Urinary bladder (tissue), 4 donors: ENCODE measurements at places on chromosomes 3 and 15. TPM values are rescaled to one million over a fixed set of nuclear protein-coding genes. Genes with fewer than 3 reads are reported as not detected.

DNA sequence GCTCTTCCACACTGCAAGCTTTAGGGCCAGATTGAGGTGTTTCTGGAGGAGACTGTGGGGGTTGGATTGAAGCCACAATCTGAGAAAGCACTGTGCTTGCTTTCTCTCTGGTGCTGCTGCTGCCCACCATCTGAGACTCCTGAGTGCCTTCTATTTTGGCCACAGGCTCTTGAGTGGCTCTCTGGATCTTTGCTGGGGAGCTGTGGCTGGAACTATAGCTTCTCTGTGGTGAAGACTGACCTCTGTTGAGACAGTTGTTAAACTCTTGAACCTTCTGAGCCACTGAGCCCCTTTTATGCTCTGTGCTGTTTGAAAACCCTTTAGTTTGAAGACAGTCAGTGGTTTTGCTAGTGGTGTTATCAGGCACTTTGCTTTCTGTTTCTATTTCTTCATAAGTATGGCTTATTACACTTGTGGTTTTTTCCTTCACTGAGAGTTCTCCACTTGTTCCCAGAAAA, 108.7 kb upstream of the TSPAN3 start:
- no peak for DNase-seq

DLL4 gene
- 11.2 TPM for polyA plus RNA-seq

KCNH8 gene
- 0.10 TPM for polyA plus RNA-seq

NEK4 gene
- polyA plus RNA-seq = 11.5 TPM

DNA sequence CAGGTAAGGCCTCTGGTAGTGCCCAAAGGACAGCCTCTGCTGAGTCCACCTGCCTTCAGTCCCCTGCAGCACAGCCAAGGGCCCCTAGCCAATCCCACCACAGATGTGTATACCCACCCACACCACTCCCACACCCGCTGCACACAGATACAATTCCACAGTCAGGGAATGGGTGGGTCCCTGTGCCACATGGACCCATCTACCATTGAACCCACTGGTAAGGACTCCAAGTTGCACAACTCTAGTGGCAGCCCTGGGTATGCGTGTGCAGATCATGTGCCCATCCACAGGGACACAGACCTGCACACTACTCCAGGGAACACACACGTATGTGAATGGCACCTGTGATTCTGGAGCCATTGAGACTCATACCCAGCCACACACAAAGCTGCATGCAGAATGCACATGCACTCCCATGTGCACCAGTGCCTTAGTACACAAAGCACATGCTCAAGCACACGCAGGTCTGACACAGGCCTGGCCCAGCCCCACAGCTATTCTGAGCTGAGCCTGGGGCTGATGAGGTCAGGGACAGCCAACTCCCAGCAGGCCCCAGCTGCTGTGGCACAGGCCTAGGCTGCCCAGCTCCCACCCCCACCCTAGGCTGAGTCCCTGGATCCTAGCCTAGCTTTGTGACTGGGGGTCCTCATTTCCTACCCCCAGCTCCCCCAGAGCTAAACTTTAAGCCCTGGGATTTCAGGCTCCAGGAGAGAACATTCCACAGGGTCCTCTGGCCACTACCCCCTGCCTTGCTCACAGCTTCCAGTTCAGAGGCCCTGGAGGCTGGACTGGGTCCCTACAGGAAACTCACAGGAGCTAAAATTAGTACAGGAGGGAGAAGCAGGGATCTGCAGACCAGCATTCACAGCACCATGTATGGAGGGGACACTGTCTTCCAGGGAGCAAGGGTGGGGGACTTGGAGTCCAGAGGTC, 2.7 kb upstream of the ALS2CL start:
- no peak for DNase-seq

DNA sequence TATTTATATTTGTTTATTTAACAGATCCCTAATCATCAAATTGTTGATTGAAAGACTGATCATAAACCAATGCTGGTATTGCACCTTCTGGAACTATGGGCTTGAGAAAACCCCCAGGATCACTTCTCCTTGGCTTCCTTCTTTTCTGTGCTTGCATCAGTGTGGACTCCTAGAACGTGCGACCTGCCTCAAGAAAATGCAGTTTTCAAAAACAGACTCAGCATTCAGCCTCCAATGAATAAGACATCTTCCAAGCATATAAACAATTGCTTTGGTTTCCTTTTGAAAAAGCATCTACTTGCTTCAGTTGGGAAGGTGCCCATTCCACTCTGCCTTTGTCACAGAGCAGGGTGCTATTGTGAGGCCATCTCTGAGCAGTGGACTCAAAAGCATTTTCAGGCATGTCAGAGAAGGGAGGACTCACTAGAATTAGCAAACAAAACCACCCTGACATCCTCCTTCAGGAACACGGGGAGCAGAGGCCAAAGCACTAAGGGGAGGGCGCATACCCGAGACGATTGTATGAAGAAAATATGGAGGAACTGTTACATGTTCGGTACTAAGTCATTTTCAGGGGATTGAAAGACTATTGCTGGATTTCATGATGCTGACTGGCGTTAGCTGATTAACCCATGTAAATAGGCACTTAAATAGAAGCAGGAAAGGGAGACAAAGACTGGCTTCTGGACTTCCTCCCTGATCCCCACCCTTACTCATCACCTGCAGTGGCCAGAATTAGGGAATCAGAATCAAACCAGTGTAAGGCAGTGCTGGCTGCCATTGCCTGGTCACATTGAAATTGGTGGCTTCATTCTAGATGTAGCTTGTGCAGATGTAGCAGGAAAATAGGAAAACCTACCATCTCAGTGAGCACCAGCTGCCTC, 14.7 kb downstream of the THBS1 start:
- DNase-seq = no peak

DNA sequence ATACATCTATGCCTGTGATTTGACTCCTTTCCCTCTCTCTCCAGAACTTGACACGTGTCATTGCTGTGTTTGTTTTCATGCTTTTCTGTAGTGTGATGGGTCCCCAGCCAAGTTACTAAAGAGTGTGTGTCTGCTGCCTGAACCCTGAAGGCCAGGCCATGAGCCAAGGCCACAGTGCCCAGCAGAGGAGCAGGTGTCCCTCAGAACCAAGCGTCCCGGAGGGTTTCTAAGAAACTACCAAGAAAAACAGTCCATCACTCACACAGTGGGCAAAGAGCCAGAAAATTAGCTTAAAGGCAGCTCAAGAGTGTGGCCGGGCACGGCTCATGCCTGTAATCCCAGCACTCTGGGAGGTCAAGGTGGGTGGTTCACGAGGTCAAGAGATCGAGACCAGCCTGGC, 35.2 kb downstream of the FBXO45 start:
- no peak for DNase-seq

DNA sequence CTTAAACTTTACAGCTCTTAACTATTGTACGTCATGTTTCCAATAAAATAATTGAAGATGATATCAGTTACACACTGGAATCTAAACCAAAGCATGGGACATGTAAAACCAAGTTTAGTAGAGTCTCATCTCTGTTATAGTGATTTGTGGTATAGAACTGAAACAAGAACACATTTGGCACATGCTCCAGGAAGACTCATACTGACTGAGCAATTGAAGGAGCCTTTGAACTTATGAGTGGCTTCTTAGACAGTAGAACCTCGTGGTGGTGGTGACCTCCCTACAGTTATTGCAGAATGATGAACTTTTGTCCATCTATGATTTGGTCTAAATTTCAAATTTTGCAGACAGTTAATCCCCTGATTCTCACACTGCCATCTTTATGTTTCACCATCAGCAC, 729.7 kb downstream of the ROBO1 start:
- no peak for DNase-seq

DNA sequence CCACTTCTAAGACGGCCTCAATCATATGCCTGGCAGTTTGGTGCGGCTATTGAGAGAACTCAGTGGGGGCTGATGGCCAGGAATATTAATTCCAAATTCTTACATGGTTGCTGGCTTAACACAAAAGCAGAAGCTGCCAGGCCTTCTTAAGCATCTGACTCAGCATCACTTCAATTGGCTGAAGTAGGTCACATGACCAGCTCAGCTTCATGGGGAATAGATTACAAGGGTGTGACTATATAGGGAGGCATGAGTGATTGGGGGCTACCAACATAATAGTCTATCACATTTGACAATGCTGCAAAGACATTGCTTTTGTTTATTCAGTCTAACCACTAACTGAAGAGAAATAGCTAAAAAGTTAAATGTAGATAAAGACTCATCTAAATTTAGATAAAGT, 101.6 kb upstream of the ANKRD28 start:
- no peak for DNase-seq

- DNase-seq = no peak
Measured at GRCh38 chr3:152402695-152403451, 134.1 kb downstream of the MBNL1 start.

DNA sequence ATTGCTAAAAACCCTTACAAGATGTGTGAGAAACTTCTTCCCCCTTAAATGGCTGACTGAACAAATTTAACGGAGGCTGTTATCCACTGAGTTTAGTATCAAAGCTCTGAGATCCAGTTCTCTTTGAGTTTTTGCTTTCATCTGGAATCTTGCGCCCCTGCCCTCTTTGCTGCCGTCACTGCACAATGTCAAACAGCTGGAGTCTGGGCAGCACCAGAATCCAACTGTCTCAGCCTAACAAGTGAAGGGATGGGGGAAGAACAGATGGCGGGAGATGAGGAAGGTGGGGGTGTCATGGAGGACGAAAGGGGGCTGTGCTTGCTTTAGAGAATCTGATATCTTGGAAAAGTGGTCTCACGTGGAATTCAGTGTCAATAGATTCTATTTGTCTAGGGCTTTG, 7.0 kb upstream of the BOC start:
- DNase-seq = no peak

- DNase-seq = no peak
Measured at GRCh38 chr3:183488343-183488742, 59.9 kb upstream of the MCF2L2 start.

DNA sequence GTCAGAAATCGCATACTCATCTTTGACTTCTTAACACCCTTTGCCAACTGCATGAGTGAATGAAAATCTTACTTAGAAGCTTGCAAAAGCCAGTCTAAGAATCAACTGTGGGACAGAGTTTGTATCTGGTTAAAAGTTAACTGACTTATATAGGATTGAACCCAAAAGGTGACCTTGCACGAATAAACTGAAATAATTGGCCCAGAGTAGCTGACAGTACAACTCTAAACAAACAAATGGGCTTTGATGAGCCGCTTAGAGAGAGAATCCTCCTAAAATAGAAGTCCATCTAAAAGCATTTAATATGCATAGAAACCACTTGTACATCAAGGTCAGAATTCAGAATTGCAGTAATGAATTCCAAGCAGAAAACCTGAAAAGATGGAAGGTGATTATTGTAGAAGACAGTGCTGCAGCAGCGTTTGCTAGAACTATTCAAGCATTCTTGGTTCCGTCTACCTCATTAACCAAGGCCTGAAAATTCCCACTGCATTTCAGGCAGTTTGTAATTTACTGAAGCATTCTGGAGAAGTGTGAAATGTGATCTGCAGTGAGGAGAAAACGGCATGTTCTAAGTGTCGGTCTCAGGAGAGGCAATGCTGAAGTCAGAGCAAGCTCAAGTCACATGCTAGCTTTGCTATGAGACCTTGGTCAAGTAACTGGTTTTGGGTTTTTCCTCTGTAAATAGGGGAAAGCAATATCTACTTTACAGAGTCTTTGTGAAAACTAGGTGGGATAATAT, 103.7 kb downstream of the CADPS start:
- DNase-seq = no peak

DNA sequence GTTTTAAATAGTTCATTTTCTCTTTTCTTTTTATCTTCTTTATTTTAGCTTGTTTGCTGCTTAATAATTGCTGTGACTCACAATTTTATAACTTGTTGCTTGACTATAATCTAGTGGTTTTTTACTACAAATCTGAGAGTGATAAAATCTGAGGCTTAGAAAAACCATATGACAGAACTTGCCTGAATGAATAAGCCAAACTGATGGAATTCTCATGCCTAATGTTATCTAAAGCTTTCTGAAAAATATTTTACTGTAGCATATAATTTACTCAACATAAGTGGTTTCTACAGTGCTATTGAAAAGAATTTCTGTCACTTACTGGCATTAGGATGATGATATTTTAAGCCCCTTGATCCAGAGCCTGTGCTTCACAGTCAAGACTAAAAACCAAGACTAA, 175.1 kb downstream of the VGLL3 start:
- DNase-seq = no peak

DNA sequence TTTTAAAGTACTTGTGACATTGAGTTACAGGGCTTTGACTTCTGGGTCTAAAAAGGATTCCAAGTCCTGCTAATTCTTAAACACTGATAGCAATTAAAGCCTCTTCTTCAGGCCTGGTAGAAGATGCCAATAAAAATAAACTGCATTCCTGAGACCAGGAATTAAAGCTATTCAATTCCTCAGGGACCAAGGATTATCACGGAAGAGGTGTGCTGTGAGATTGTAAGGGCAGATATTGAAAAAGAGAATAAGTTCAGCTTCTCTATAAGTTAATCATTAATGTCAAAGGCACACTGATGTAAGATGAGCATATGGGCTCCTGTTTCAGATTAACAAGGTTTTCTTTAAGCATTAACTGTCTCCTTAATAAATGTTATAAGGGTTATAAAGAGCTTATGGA, 611.3 kb downstream of the SI start:
- no peak for DNase-seq

DNA sequence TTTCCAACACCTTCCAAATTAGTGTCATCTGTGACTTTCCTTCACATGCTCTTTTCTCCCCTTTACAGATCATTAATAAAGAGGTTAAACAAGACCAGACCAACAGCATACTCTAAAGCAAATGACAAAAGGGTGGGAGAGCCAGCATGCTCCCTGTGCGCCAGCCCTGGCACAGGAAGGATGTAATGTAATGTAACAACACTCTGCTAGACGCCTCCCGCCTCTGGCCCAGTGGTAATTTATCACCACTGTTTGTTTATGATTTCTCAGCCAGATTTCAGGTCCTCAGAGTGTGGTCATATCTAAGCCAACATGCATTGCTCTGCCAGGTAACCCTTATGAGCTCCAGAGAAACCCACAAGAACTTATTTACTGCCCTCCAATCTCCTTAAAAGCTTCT, 189.5 kb upstream of the WNT5A start:
- DNase-seq = no peak

DNA sequence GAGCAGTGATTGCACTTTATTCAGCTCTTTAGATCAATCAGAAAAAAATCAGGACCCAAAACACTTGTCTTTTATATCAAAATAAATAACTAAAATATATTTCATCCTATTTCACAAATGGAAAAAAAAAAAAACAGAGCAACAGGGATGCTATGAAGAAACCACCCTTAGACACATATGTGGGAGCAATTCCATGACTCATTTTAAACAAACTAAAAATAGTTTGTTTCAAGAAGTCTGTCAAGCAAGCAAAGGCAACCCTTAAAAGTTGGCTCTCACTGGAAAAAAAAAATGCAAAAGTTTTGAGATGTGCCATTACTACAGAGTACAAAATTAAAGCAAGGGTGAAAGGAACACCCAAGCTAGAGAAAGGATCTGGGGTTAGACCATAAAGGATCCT, 5.7 kb downstream of the ATP13A3 start:
- DNase-seq = no peak
